Activated T-cell treated with anti-CD3 and anti-CD28 coated beads for 48 hours (primary cell): ENCODE measurements at places on chromosomes 12 and 14.
A peak's percentile ranks its signal among the peaks of the same experiment; 100 is the strongest.

DNA sequence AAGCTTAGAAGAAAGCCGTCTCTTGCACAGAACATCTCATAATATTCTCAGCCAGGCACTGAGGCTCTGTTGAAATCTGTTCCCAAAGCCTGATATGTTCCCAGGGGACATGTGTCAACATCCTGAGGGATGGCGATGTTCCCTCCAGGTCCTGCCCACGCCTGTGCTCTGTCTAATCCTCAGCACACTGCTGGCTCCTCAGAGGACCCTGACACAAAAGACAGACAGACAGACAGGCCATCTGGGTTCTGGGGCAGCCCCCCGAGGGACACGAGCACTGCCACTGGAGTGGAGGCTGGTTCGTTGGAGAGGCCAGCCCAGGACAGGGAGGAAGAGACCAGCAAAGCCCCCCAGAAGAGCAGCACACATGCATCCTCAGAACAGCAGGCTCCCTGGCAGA, 27.8 kb downstream of the CHGA start:
- DNase-seq = no peak

DNA sequence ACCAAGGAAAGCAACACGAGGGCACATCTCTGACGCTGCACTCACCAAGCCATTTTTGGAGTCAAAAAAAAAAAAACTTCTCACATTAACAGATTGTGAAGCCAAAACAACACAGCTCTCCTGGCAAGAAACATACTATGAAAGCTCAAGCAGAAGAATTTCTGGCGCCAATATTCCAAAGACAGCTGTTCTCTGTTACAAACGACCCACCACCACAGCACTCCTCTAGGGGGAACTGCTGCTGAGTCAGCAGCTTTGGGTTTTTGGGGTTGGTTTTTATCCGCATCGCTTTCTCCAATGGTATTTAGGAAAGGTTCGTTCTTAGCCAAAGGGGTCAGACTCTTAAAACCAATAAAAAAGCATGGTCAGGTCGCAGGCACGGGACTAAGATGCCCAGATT, 379.4 kb downstream of the RPS29 start:
- DNase-seq = no peak

DNA sequence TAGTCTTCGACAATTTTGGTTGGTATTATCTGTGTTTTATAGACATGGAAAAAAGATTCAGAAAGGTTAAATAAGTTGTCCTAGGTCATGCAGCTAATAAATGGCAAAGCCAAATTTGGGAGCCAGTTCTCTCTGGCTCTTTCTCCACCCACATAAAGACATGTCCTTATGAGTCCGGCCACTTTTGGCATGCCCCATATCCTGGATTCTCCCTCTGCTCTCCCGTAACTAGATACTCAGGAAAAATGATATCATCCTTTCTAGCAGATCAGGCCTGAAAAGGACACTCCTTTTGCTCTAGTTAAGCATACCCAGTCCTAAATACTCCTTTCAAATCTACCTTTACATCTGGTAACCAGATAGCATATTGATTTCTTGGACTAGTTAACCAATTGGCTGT, 64.4 kb downstream of the TTLL5 start:
- no peak for DNase-seq

DNA sequence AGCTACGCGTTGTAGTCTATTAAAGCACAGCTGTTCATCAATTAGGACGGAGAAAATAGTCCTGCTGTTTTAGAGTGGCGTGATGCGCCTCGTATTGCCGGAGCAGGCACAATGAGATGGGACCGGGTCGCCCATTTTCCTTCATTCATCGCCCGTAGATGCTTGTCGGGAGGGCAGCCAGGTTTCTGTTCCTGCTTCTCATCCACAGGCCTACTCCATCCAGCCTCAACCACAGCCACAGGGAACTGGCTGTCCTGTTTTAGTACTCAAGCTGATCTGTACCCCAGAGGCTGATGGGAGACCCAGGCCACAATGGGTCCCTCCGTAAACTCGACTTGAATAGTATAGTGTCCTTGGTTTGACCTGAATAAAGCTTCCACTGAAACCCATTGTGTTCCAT, 264.0 kb downstream of the VRK1 start:
- no peak for DNase-seq

GRCh38 chr12:21989819-21990412, 48.7 kb upstream of the ABCC9 start:
- no peak for DNase-seq

- no peak for DNase-seq
Observed at GRCh38 chr14:95545515-95546168, 10.8 kb downstream of the GLRX5 start.

GRCh38 chr14:77208291-77208978, 26.8 kb downstream of the TMEM63C start:
- peak; percentile 31 for DNase-seq

- DNase-seq = no peak
Observed at GRCh38 chr12:102629262-102629888, 149.0 kb upstream of the IGF1 start.

- DNase-seq = no peak
Observed at GRCh38 chr12:40827683-40828592, 135.7 kb downstream of the CNTN1 start.

DNA sequence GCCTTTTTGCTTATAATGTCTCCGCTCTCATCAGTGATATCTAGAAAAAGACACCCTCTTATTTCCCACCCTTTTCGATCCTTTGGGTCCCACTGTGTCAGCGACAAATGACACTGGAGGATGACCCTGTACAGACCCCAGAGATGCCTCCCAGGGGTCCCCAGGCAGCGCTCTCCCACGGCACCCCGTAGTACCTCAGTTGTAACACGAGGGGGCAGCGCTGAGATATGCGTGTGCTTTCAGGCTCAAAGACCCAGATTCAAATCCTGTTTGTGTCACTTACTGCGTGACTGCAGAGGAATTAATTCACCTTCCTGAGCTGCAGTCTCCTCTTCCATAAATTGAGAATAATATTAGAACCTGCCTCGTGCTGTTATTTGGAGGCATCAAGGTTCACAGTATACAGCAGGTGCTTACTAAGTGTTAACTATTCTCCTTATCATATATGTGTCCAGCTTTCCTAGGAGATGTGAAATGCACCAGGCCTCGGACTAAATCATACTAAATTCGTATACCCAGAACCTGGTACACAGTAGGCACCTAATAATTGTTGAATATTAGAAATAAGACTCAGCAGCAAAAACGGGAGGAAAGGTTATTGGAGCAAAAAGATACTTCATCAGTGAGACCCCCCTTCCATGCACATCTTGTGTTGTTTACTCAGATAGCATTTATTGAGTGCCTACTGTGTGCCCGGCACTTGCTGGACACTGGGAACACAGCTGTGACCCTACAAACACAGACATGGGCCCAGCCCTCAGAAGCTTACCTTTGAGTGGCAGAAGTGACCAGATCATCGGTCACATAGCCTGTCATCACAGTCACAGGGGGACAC, 99.9 kb downstream of the PHETA1 start:
- peak; percentile 5 for DNase-seq

DNA sequence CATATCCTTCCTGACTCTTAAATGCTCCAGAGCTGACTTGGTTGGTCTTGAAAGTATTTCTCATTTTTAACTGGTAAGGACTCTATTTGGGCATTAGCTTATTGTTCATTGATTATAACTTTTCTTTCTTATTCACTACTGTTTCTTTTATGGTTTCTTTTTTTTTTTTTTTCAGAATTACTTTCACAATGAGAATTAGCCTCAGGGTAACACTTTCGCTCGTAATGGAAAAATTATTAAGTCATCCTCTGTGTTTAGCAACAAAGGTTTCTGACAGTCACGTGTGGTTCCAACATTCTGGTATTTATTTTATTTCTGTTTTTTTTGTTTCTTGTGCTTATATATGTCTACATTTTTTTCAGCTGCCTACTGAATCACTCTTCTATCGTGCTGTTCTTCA, 80.0 kb downstream of the METTL25 start:
- no peak for DNase-seq

GRCh38 chr14:103707329-103708263, 7.7 kb downstream of the XRCC3 start:
- DNase-seq = no peak

- DNase-seq = no peak
Observed at GRCh38 chr14:54459106-54459505, 17.9 kb upstream of the CNIH1 start.

- DNase-seq = no peak
Observed at GRCh38 chr12:123928274-123928865, 44.3 kb downstream of the CCDC92 start.

- no peak for DNase-seq
Observed at GRCh38 chr12:17802657-17803641, 287.0 kb downstream of the RERGL start.

- DNase-seq = no peak
Observed at GRCh38 chr12:120774169-120774916, 48.7 kb downstream of the ACADS start.
